Thyroid gland (tissue), 4 donors: ENCODE measurements at places on chromosomes 5 and 9. TPM values are rescaled to one million over a fixed set of nuclear protein-coding genes. Genes with fewer than 3 reads are reported as not detected.

Gene IFNA14
- total RNA-seq, result not detected

DNA sequence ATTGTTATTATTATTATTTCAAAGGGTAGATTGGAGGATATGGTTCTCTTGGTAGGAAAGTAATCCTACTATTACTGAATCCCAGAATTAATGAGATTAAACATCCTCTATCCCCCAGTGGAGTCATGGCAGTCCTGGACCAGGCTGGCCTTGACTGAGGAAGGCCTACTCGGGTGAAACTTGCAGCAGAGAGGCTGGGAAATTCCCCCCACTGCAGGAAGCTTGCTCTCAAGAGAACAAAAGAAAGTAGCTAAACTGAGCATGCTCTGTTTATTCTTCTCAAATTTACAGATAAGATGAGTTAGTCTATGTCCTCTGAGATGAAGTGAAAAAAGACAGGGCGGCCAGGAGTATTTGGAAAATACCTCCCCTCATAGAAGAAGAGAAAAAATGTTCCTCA, 233.9 kb upstream of the RPS23 start:
- no peak for DNase-seq

DNA sequence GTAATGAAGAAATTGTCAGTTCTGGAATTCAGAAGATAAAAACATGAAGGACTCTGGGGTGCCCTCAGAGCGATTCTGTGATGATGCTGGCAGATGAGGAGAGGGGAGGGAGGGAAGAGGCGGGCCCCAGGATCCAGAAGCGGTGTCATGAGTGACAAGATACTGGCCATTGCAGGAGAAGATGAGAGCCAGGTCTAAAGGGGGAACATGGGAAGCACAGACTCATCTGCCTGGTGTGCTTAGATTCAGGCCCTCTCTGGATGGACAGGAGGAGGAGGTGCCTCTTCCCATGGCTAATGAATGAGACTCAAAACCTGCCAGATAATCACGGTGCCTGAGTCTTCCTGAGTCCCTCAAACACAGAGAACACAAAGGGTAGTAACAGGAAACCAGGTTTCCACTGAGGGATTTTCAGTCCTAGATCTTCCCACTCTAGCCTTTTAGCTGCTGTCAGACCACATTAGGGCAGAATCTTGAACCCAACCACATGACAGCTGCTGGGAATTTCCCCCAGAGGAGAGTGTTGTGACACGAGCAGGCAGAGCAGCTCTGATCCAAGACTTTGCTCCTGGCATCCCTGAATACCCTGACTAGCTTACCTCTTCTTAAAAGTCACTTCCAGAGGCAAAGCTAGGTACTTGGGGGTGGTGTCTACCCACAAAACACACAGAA, 28.2 kb upstream of the HSPA9 start:
- DNase-seq, result no peak

DNA sequence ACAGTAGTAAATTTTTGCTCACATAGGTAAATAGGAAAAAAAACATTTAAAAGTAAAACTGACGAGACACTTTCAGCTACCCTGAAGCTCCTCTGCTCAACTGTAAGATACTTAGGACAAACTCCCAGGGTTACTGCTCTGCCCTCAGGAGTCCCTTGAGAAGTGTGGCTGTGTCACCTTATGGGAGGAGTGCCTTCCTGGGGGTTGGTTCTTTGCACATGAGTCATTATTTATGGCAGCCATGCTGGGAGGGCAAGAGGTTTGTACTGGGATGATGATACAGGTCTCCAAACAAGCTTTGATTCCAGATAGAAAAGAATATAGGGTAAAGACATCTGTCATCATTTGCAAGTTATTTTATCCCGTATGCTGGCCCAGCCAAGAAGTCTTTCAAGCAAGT, 45.9 kb downstream of the TTC1 start:
- no peak for DNase-seq

DNA sequence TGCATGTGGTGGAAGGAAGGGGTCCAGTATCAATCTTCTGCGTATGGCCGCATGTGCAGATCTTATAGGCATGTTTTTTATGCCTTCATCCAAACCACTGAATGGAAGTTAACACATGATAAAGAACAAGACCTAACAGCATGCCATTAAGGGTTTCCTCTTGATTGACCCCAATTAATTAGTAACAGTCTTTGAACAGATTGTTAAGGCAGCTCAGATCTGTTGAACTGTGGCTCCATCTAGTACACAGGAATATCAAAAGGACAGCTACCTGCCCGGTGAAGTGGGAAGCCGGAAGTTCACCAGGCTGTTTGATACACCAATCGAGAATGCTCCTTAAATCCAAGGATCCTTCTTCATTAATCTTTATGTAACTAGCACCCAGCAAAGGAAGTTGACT, 159.9 kb upstream of the ADAMTS16 start:
- no peak for DNase-seq

DNA sequence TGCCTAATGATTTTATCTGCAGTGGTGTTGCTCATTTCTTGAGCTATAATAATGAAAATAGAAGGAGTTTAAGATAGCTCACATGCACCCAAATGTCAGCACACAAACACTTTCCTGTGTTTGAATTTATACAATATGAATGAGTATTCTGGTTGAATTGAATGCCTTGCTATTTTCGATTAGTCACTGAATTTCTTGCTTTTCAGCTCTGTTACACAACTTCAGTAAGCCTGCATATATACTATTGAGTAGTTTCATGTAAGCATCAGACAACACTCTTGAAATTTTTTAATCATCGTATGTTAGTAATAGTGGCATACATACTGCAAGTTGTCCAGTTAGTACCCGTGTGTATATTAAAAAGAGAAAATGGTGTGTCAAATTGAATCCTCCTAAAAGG, 281.5 kb upstream of the GRIA1 start:
- no peak for DNase-seq

GRCh38 chr5:148523139-148523538, 131.2 kb downstream of the HTR4 start:
- no peak for DNase-seq

DNA sequence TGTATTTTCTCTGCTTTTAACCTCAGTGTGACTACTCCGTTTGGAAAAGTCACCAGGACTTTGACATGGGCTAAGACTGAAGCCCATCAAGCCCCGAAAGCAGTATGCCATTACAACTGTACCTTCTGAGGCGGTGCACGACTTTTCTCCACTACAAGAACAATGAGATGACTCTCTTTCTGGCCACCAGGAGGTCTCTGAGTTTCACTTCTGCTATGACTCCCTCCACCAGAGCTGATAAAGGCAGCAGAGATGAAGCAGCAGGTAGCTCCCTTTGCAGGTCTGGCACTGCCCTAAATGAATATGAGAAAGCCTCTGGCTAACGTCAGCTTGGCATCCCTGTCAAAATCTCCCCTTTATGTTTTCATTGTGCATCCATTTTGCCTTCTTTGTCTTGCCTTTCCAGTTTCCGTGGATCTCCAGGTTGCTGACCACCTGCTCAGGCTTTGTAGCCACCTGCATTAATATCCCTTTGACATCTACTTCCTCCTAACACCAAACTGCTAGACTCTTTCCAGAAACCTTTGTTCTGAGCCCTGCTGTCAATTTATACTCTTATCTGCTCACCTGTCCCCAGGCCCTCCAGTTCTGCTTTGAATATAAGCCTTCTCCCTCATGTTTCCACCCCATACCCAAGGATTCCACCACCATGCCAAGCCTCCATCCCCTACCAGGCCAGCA, 221.7 kb downstream of the ZNF608 start:
- no peak for DNase-seq

GRCh38 chr9:33614001-33614687, 90.1 kb downstream of the ANKRD18B start:
- DNase-seq, result no peak

DNA sequence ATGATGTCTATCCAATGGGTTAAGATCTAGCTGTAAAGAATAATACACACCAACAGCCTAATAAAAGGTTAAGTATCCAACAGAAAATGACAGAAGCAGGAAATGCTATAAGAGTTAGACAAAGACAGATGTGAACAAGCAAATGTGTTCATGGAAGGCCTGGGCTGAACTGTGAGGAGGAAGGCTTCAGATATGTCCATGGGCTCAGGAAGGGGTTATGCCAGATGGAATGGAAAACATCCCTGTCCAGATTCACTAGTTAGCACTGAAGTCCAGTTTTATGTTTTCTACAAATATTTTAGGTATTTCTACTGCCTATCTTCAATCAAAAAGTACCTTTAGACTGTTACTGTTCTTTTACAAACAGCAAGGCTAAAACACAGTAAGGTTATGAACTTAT, 27.1 kb downstream of the ERAP1 start:
- DNase-seq, result no peak
